Stimulated activated CD4-positive, alpha-beta T cell treated with anti-CD3 and anti-CD28 coated beads, Interleukin-15, amount 100 ng/mL, for 48 hours (primary cell): ENCODE measurements at places on chromosomes 12 and 14.

GRCh38 chr12:74401966-74402365, 135.7 kb upstream of the ATXN7L3B start:
- no peak for DNase-seq

GRCh38 chr12:5259523-5259922, 172.4 kb upstream of the NTF3 start:
- DNase-seq: no peak

DNA sequence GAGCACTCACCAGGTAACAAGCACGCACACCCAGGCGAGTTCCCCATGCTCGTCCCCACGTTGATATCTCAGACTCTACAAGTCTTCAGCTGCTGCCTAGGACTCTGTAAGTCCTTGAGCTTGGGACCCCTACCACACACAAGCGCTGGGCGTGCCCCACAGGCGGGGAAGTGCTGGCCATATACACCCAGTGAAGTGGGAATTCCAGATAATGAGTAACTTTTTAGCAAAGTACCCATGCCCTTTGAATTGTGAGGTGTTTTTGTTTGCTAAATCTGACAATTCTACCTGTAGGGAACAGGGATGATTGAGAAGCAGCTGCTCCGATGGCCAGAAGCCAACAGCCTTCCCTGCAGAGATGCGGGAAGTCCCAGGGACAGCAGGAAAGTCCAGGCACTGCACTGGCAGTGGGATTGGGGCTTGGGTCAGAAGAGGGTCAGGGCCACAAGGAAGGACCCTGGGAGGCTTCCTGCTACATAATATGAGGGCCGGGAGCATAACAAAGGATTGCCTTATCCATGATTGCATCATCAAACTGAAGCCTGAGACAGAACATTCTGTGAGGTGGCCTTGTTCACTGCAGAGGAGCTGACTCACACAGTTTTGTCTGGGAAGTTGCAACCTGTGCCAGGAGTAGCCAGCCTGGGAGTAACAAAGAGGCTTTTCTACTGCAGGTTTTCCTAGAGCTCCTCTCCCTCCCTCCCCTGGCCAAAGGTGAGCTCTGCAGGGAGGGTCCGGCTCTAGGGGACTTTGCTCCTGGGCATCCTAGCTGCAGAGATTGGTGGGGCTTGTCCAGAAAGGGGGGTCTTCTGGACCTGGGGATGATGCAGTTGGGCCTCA, 13.2 kb upstream of the SERPINA3 start:
- no peak for DNase-seq

DNA sequence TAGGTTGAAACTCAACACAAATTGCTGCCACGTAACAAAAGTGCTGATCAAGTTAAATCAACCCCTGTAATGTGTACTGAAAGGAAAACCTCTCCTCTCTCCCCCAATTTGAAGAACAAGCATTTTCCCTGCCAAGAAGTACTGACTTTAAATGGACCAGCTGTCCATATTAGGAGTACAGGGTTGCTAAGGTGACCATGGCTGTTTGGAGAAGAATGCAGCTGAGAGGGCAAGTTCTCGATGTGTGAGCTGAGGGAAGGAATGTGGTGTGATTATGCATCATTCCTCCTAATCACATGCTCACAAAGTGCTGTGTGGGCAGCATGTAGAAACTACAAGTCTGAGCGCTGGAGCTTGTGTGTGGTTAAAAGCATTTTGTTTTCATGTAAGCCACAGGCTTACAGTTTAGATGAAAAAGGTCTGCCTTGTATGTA, 50.9 kb upstream of the CCT2 start:
- peak; percentile 4 for DNase-seq

GRCh38 chr14:31229009-31229408, 21.4 kb upstream of the HECTD1 start:
- no peak for DNase-seq

- DNase-seq: no peak
Measured at GRCh38 chr12:123441523-123442164, 5.2 kb upstream of the RILPL2 start.

GRCh38 chr12:32454866-32455265, 55.5 kb downstream of the FGD4 start:
- DNase-seq: no peak

- peak; percentile 71 for DNase-seq
Measured at GRCh38 chr12:63779498-63780481, at the start of gene RXYLT1. Gene RXYLT1 (plus strand): TSS chr12:63779909. CDS start chr12:63779961, 52 bp downstream.

DNA sequence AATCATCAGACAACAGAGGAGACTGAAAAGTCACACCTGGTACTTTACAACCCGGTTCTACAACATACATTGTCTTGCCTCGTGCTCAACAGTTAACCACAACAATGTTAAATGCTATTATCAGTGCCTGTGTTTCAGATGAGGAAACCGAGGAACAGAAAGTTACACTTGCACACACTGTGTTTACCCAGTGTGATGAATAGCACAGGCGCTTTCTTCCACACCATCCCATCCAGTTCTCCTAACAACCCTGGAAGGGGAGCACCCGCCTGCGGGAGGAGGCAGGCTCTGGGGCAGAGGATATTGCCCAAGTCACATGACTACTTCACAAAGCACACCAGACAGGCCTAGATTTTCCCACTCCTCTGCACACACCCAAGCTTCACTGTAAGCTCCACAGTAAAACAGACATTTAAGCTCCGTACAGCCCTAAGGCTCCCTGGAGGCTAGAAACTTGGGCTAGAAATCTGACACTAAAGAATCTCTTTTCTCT, 21.8 kb downstream of the NCKAP5L start:
- no peak for DNase-seq

- no peak for DNase-seq
Measured at GRCh38 chr14:75201087-75201486, 24.7 kb upstream of the TMED10 start.

- no peak for DNase-seq
Measured at GRCh38 chr12:128672893-128673292, 150.9 kb downstream of the SLC15A4 start.

- DNase-seq: no peak
Measured at GRCh38 chr12:94183708-94184379, 35.5 kb downstream of the PLXNC1 start.

DNA sequence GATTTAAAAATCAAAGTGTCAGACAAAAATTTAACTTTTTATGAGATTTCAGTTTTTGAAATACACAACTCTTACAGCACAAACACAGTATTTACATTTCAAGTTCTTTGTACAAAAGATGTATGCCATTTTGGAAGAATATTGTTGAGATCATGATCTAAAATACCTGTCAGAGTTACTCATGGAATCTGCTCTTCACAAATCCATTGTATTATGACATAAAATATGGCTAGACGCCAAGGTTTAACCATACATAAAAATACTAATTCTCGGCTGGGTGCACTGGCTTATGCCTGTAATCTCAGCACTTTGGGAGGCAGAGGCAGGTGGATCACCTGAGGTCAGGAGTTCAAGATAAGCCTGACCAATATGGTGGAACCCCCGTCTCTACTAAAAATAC, 6.2 kb upstream of the SYCP3 start:
- no peak for DNase-seq

GRCh38 chr12:38664661-38665269, 240.6 kb downstream of the CPNE8 start:
- no peak for DNase-seq

DNA sequence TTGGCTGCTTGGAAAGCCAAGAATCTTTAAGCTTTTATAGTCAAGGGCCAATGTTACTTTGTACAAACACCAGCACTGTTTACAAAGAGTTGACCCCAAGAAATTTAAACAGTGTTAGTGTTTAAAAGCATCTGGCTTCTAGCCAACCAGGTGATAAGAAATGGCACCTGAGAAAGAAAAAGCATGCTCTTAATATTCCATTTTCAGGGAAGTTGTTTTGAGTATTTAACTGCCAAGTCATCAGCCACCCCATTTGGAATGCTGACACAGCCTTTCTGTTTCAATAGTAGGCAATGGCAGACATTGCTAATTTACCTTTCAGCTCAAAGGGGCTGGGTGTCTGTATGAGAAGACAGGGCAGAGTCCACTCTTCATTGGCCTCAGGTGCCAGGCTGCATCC, 3.7 kb upstream of the SLC35F4 start:
- no peak for DNase-seq

DNA sequence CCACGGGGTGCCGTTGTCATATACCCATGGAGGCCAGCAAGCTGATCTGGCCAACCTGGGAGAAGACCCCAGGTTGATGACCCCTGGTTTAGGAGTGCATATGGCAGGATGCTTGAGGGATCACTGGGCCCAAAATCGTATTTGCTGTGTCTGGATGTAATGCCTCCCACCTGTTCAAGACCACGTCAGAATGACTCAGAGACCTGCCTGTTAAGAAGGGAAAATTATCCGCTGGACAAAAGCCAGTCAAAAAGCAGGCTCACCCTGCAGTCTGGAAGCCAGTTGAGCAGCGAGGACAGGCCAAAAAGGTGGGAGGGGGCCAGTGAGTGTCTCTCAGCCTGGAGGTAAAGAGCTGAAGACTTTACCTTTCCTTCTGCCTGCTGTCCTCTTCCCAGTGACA, 449.2 kb downstream of the DPF3 start:
- DNase-seq: no peak

DNA sequence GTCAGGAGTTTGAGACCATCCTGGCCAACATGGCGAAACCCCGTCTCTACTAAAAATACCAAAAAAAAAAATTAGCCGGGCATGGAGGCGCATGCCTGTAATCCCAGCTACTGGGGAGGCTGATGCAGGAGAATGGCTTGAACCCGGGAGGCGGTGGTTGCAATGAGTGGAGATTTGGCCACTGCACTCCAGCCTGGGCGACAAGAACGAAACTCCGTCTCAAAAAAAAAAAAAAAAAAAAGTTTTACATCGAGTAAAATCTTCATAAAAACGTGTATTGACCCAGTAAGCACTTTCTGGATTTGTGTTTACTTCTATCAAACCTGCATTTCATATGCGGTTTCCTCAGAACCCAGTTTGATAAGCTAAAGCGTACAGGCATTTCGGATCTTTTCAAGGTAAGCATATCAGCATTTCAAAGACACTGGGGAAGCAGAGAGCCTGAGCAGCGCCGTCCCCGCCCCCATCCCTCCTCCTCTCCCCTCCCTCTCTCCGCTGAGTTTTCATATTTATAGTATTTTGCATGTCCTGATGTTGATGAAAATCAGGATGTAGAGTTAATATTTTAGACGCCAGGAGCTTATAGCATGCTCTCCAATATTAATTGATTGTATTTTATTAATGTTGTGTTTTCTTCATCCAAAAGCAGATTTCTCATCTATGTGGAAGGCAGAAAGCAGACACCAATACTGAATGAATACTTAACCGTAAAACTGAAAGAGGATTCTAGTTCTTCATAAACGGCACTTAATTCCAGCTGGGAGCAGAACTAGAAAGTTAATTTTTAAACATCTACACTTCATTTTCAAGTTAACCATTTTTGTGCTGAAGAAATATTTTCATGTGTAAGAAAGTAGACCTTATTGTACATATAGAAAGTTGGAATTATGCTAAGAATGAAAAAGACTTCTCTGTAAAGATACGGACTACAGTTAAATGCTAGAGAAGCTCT, 9.2 kb upstream of the HIP1R start:
- DNase-seq: no peak

DNA sequence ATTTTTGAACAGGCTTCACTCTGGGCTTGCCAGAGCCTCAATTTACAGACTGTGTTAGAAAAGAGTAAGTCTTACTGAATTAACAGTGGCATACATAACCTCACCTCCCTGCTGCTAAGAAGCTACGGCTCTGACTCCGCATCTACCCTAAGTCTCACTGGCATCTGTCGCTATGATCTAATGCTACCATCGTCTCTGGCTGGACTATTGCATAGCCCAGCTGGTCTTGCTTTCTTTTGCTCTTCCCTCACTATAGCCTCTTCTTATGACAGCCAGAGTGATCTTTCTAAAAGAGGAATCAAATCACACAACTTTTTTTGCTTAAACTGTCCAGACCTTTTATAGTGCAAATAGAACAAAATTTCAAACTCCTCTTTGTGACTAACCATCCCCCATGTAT, 81.1 kb downstream of the SLC24A4 start:
- no peak for DNase-seq

DNA sequence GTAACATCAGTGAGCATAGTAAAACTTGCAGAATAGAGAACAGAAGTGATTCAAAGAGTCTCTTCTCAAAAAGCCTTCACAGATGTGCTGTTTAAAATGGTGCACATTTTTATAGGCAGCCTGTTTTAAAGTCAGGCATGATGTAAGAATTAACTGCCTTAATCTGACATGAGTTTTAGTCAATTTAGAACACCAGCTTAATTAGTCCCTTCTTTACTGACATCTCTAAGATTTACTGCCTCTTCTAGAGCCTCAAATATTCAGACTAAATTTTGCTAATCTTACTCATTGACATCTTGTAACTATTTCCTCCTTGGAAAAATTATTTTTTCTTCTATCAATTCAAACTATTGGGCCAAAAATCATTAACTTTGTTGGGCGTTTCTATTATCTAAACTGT, 782.5 kb downstream of the C12orf50 start:
- no peak for DNase-seq

- DNase-seq: no peak
Measured at GRCh38 chr12:103962493-103962892, 3.2 kb upstream of the TDG start.

DNA sequence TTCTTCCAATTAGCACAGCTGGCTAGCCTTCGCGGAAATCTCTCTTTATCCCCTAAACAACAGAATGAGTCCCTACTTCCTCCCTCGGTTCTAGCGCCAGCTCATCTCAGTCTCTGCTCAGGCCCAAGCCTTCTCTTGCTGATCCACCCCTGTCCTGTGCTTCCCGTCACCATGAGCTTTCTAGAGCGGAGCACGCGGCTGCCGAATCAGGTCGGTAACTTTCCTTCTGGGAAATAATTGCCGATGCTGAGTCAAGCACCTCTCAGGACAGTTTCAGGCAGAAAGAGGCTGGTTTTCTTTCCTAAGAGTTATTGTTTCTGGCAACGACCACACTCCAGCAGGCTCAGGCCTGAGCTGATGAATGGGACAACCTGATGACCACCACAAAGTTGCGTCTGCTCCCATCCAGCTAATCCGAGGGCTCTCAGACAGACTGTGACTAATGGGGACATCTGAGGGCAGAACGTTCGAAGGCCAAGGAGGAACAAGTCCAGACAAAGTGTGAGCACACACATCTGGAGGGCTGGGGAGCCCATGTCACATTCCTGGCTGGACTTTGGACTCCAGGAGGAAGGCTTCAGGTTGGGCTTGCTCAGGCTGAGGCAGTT, 13.6 kb upstream of the GPR68 start:
- DNase-seq: no peak

DNA sequence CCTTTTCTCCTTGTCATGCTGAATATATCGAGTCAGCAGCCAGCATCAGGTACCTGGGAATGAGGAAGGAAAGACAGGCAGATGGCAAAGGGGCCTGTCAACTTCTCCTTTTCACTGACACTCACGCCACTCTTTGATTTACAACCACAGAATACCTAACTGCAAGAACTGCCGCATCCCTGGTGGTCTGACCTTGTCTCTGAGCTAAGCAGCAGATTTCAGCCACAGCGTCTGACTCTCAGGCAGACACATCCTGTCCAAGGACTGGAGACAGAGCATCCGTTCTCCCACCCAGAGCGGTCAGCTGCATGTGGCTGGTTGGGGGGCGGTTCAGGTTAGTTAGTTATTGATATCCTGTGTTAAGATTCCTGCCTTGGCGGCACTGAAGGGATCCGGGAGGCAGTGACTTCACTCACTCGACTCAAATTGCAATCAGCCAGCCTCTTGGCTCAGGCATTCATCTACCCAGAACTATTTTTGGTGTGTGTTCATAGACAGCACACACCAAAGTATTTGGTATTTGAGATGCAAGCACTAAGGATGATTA, 11.2 kb upstream of the MAP1LC3B2 start:
- no peak for DNase-seq
